ENCODE measurements at places on chromosomes 2 and 18.

DNA sequence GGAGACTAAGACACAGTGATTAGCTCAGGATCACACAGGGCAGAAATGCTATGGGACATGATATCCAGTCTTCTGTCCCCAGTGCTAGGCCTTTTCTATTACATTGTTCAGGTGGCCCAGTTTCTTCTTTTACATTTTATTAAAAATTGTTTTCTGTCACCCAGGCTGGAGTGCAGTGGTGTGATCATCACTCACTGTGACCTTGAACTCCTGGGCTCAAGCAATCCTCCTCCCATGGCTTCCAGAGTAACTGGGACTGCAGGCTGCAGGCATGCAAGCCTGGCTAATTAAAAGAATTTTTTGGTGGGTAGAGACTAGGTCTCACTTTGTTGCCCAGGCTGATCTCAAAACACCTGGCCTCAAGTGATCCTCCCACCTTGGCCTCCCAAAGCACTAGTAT, 15.4 kb downstream of the PDK1 start:
- no peak for DNase-seq

DNA sequence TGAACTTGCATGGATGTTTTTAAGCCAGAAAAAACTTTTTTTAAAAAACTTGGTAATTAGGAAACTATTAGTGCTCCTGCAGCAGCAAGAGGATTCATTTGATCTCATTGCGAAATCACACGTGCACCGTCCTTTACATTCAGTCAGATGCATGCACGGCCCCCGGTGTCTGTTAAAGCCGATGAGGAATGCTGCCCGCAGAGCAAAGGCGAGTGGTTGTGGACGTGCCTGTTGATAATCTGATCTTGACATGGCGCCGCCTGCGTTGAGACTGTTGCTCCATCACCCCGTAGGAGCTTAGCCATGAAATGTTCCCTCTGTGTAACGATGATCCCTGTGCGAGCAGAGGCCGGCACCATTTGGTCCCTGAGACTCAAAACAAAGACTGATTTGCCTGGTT, 300.0 kb downstream of the GBX2 start:
- no peak for DNase-seq

DNA sequence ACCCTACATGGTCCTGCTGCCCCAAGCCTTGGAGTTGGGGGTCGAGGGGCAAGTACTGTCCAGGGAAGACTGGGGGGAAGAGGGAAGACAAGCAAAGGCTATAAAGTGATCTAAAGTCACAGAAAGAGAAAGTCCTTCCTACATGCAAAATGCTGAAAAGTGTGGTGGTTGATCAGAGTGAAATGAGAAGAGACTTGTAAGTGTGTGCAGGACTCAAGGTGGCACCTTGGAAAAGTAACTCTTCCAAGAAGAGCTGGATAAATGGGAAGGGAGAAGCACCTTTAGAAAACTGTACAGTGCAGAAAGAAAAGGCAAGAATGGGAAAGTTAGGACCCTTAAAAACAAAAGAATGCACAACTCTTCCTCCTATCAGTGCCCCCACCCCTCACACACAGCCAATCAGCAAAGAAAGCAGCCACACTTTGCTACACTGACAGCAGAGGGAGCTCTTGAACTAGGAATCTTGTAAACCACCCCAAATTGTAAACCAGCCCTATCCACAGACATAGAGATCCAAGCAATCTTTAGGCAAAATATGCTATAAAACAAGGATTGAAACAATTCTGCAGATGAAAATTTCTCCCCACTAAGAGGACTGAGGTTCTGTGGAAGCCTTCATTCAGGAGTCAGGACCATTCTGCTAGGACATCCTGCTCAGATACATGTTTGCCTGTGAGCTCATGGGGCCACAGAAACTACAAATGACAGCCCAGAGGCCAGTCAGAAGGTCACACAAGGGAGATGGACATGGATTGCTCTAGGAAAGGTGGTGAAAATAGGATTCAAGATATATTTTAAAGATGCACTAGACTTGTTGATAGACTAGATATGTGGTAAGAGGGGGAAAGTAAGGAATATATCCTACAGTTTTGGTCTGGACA, 146.4 kb downstream of the FTCDNL1 start:
- no peak for DNase-seq

DNA sequence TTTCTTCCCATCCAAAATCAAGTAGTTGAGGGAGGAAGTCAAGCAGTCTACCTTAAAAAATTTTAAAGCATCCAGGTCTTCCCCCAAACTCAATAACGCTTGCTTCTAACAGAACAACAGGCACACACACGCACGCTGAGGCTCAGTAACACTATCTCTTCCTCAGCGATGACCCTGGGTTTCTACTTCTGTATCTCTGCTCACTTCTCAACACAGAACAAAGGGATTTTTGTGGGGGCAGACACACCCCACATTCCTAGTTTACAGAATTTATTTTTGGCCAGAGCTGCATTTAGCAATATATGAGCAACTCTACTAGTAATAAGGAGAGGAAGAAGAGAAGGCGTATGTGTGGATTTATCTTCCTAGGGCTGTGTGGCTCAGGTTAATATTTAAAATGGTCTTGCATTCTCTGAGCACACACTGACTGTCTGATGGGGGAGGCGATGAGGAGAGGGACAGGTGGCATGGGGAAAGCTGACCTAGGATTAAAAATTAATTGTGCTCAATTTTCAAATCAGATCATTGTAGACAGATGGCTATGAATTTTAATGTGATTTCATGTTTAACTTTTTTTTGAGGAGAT, 71.3 kb upstream of the PPM1B start:
- no peak for DNase-seq

GRCh38 chr2:43055985-43056384, 170.4 kb downstream of the ZFP36L2 start:
- no peak for DNase-seq

- no peak for DNase-seq
Measured at GRCh38 chr2:99181624-99182000, 628 bp downstream of the MRPL30 start.

DNA sequence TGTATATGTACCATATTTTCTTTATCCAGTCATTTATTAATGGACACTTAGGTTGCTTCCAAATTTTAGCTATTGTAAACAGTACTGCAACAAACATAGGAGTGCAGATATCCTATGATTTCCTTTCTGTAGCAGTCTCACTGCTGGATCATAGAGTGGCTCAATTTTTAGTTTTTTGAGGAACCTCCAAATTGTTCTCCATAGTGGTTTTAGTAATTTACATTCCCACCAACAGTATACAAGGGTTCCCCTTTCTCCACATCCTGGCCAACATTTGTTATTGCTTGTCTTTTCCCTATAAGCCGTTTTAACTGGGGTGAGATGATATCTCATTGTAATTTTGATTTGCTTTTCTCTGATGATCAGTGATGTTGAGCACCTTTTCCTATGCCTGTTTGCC, 114.3 kb downstream of the TMEM17 start:
- DNase-seq, result no peak

- DNase-seq, result no peak
Measured at GRCh38 chr2:239644011-239644410, 243.2 kb upstream of the HDAC4 start.
